ENCODE measurements at places on chromosomes 7 and 10.

DNA sequence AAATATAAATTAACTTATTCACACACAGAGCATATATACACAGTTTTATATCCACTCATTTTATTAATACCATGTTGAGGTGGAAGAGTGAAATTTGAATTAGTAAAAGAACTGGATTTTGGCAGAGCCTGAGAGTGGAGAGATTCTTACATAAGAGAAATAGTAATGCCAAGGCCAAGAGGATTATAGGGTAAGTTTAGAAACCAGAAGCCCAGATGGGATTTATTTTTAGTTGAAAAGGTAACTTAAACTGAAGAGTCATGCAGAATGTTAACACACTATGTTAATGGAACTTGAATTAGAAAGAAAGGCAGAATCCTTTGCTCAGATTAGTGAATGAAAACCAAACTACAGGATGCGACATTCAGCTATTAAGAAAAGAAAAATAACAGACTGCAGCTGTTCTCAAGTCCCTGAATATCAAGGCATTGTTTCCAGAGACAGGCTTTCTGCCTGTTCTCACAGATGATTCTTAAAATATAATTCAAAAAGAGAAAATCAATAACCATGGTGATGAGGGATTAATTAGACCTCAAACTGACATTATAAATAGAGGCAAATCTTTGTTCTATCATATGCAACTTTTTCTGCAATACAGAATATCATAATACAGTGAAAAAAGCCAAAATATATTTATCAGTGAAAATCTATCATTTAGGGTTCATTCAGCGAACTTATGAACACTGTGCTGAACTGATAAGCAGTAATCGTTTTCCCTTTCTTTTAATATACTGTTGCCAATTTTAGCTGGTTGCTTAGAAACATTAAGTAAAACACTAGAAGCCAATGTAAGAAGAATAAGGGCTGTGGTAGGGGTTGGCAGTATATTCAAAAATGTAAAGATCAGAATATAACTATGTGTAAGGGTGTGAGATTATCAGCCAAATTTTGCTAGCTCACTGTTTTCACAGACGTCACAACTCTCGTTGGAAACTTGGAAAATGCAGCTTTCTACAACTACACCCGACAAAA lies 34.4 kb downstream of the HECTD2 start:
- DNase-seq: no peak

GRCh38 chr10:43901744-43902504 lies 253.2 kb upstream of the ZNF32 start:
- DNase-seq: no peak

DNA sequence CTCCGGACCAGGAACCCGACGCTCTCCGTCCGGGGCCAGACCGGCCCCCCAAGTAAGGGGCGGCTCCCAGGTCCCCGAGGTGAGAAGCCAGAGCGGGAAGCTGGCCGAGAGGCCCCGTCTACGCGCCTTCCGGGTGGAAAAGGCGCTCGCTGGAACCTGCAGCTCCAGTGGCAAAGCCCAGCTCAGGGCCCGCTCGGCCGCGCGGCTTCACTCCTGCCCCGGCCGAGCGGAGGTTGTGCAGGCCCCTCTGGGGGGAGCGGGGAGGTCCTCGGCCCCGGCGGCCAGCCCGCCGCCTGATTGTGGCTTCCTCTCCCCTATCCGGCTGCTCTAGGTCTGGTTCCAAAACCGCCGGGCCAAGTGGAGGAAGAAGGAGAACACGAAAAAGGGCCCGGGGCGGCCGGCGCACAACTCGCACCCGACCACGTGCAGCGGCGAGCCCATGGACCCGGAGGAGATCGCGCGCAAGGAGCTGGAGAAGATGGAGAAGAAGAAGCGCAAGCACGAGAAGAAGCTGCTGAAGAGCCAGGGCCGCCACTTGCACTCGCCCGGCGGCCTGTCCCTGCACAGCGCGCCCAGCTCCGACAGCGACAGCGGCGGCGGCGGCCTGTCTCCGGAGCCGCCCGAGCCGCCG lies 2.9 kb downstream of the UNCX start:
- DNase-seq: no peak

DNA sequence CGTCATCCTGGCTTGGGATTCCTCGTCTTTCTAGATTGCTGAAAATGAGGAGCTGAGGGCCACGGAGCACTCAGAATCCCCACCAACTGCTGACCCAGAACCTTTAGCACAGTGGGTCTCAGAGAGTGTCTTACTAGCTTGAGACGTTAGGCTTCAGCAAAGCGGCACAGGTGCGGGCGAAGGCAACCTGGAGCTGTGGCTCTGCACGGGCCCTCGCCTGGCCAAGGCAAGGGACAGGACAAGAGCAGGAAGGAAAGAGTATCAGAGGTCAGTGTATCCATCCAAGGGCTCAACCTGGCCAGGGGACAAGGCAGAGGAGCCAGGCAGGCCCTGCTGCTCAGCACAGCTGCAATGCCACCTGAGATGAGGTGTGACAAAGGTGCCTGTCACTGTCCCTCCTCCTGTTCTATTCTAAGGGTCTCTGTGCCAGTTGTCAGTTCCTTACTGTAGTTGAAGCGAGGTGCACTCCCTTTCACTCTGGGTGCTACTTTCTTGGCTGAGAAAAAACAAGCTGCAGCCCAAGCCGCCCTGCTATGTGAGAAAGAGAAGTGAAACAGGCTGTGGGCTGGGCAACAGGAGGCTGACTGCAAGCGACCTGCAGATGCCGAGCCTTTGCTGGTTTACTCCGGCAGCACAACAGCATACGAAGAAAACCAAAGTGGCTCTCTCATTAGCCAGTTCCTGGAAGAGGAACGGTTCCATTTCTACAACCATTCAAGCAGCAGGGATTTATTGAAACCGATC lies 33.3 kb upstream of the KDM7A start:
- DNase-seq: no peak

- no peak for DNase-seq
Observed at GRCh38 chr10:118958984-118959925, 70.3 kb upstream of the NANOS1 start.

- DNase-seq: no peak
Observed at GRCh38 chr10:110494532-110494931, 3.2 kb upstream of the DUSP5 start.

- no peak for DNase-seq
Observed at GRCh38 chr10:28276384-28276783, 26.5 kb downstream of the MPP7 start.
